GM12865 (cell line): ENCODE measurements at places on chromosomes 6 and 20.

GRCh38 chr6:132261354-132261753, 139.9 kb downstream of the MOXD1 start:
- no peak for DNase-seq

- no peak for DNase-seq
These were observed 51.2 kb upstream of the FRMD1 start for GRCh38 chr6:168130168-168130696.

GRCh38 chr20:60058879-60059278, 100.7 kb downstream of the CDH26 start:
- DNase-seq = no peak

DNA sequence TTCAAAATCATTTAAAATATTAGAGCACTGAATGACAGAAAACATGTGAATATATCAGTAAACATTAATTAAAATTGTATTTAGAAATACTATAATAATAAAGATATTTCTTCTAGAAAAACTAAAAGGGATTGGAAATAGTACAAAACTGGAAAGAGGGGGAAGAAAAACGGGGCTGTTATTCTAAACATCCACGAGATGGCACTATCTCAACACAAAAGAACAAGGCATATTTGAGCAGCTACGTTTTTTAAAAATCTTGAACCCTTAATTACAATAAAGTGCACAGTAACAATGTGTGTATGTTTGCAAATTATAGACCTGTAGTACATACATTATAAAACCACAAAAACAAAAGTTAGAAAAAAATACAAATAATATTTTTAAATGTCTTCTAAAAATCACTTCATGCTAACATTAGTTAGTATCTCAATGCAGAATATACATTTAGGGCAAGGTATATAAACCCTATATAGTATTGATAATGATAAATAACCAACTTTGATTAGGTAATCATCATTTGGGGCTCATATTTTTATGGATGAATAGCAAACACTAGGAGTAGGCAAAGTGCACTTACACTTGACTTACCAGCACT, 42.5 kb upstream of the PNISR start:
- DNase-seq = peak; percentile 30

DNA sequence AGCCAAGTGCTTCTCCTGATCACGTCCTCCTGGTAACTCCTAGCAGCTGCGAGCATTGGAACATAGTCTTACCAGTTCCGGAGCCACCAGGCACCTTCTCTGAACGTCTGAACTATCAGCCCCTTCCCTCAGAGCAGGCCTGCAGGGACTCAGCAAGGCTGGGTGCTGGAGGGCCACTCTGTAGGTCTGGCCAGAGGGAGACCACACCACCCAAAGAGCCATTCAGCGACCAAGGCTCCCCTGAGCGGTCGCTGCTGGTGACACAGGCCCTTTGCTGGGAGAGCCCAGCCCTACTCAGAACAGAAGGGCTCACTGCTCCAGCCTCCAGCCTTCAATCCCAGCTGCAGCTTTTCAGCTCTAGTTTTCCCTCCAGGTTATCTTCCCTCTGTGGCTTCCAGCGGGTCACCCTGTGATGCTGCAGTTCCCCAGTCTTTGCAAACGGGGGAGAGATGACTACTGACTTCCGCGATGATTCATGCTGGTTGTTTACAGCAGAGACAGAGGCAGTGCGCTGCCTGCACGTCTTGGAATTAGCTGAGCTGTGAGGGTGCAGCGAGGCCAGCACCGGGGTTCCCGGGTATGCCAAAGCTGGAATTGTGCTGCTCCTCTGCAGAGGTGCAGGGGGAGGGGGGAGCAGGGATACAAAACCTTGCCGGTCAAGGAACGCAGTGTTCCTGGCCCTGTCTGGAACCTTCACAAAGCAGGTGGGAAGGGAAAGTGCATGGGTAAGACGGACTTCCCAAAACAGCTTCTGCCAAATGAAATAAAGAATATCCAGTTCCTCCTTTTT, 161.4 kb downstream of the LY86 start:
- DNase-seq = no peak

DNA sequence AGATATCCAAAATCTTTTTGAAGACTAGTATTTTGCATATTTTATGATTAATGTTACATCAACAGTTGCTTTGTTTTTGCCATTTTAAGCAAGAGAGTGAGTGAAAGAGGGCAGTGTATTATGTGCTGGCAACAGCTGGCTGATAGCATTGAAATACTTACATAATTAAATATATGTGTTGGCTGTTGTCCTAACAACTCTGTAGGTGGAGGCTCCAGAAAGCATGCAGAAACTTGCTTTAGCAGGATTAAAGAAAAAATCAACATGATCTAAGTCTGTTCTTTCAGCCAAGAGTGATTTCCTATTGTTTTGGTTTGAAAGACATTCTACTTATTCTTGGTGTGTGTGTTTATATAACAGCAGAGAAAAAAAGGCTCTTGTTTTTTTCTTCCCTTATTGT, 127.5 kb downstream of the CDKAL1 start:
- no peak for DNase-seq

DNA sequence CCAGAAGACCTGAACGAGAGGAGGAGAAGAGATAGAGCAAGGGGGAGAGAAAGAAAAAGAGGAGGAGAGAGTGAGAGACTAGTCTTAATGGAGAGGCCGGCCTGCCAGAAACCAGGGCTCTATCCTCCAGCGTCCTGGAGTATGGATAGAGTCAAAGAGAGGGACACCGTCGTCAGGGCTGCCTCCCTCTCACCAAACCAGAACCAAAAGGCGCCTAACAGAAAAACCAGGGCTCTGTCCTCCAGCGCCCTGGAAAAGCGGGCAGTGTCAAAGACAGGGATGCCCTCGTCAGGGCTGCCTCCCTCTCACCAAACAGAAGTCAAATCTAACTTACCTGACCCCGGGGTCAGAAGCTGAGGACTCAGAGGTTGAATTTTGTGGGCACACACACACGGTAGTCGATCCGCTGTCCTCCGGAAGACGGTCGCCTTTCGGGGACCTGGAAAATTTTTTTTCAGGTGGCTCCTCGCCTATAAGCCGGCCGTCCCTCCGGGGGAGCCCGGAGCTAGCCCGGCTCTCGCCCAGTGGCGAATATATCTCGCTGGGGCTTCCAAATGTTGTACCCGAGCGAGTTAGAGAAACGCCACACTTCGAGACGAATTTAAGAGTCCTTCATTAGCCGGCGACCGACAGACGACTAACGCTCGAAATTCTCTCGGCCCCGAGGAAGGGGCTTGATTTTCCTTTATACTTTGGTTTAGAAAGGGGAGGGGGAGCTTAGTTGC, 148.2 kb downstream of the TRIM27 start:
- DNase-seq = no peak

GRCh38 chr20:35317416-35318210, 25.4 kb upstream of the FAM83C start:
- DNase-seq = no peak

DNA sequence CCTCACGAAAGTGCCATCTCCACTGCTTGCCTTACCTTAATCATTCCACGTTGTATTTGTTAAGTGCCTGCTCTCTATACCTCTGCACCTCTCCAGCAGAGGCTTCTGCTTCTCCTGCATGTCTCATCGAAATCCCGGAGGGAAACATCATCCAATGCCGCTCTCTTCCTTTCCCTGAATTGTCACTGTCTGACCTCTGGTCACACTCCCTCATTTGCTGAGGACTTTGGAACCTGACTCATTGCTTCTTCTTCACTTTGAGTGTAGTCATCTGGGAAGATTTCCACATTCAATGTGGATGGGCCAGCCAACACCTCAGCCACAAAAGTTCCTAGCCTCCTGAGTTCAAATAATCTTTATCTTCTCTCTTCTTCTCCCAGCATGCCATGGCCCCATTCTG, 78.9 kb upstream of the BEND6 start:
- DNase-seq = no peak

- DNase-seq = no peak
These were observed 109.1 kb upstream of the GGTLC1 start for GRCh38 chr20:24097506-24098245.

- DNase-seq = no peak
These were observed 20.5 kb downstream of the GMDS start for GRCh38 chr6:2224847-2225382.

DNA sequence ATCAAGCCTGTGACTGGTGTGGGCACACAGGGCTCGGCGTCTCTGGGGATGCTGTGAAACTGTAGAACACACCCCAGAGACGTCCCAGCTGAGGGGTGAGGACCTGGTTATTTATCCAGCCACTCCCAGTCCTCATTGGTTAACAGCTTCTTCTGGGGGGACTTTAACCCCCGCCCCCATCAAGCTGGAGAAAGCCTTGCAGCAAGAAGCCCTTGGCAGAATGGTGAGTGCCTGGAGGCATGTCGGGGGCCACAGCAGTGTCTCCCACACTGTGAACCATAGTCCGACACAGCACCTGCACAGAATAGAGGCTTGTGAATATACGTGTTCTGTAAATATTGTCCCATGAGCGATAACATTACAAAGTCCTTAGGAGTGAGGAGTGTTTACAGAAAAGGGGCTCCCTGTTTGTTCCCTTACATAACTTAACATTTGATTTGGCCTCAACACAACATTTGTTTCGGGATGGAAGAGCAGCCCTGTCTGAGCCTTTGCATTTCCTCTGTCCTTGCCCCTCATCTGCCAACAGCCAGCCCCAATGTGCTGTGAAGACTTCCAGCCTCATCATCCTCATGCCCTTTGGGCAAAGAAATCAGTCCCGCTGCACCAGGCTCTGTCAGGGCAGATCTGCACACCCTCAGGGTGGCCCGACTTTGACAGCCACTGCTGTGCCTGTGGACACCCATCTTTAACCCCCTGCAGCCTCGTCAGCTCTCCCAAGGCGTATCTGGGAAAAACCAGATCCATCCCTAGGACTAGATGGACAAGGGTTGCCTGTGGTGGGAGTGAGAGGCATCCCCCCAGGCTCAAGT, 2.2 kb upstream of the RRBP1 start:
- DNase-seq = no peak

- no peak for DNase-seq
These were observed 563.3 kb upstream of the SYNCRIP start for GRCh38 chr6:86205980-86206379.

- no peak for DNase-seq
These were observed 272.7 kb downstream of the GRIK2 start for GRCh38 chr6:101666256-101666655.

DNA sequence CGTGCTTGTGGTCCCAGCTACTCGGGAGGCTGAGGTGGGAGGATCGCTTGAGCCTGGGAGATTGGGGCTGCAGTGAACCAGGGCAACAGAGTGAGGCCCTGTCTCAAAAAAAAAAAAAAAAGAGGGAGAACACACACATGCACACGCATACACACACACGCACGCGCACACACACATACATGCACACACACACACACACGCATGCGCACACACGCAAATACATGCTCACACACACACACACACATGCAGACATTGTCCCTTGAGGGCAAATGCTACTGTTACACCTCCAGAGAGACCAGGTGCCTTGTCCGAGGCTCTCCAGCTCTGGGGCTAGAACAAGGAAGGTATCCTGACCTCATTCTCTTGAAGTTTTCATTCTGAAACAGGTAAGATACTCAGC, 64.5 kb downstream of the RAB44 start:
- no peak for DNase-seq

DNA sequence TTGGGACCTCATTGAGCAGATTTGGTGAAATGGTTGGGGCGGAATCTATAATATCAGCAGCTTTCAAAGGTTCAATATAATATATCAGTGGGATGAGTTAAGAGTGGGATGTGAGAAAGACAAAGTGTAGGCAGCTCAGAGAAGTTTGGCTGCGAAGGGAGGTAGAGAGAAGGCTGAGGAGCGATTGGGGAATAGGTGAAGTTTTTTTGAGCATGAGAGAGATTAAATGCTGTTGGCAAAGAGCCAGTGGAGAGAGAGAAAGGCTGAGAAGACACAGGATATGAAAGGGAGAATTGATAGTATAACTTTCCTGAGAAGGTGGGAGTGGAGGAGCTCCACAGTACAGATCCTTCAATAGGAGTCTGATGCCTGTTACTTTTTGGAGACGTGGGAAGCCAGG, 12.1 kb upstream of the SERINC3 start:
- DNase-seq = no peak

- DNase-seq = no peak
These were observed 78.2 kb upstream of the SULF2 start for GRCh38 chr20:47863315-47863965.

GRCh38 chr20:51391926-51392325, 150.6 kb downstream of the NFATC2 start:
- no peak for DNase-seq

DNA sequence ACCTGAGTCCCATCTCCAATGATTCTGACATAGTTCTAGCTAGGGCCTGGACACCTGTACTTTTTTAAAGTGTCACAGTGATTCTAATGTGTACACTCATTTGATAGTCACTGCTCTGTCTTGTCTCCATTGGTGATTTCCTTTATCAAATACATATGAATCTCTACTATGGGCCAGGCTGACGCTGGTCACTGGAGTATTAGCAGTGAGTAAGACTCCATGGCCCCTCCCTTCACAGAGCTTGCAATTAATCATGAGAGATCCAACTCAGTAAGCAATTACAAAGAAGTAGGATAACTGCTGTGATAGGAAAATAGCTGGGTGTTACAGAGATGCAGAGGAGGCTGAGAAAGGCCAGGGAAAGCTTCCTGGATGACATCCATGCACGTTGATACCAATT, 19.3 kb upstream of the SASH1 start:
- DNase-seq = no peak

- DNase-seq = peak; percentile 65
These were observed 15.4 kb upstream of the MAPK13 start for GRCh38 chr6:36114798-36115408.

- DNase-seq = no peak
These were observed 608.0 kb upstream of the EPHA7 start for GRCh38 chr6:94027374-94027773.

GRCh38 chr6:137823826-137824555, 43.1 kb upstream of the TNFAIP3 start:
- DNase-seq = no peak

GRCh38 chr6:96032661-96033060, 16.9 kb downstream of the FUT9 start:
- no peak for DNase-seq

DNA sequence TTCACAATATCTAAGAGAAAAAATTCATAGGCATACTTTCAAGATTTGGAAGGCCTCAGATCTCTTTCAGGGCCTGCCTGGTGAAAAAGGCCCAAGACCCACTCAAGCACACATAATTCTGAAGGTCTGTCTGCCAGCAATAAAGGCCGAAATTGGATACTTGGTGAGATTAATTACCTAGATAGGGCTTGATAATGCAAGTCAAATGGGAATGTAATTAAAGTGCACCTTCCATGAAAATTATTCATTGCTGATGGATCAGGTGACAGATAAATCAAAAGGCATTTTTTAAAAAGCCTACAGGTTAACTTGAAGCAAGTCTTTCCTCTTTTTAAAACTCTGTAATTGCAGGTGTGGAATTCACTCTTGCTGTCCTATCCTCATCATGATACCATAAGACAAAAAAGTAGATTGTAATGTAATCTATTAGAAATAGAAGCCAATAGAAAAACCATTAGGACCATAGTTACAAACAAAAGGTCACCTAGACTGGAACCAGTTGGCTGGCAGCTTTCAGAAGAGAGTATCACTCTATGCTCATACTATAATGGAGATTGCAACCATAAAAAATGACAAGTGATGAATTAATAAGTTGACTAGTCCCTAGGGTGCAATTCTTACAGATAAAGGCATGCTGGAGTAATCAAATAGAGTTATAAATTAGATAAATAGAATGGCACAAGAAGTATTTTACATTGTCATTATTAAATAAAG, 77.3 kb downstream of the EPHA7 start:
- no peak for DNase-seq

- no peak for DNase-seq
These were observed 168.1 kb downstream of the CDKAL1 start for GRCh38 chr6:20702366-20702765.

GRCh38 chr6:127586372-127586771, 9.4 kb downstream of the C6orf58 start:
- no peak for DNase-seq

- DNase-seq = no peak
These were observed 207.7 kb upstream of the JARID2 start for GRCh38 chr6:15038013-15038791.

- no peak for DNase-seq
These were observed 28.3 kb upstream of the AFDN start for GRCh38 chr6:167798453-167798852.
